ENCODE measurements at places on chromosomes 6 and 20.

DNA sequence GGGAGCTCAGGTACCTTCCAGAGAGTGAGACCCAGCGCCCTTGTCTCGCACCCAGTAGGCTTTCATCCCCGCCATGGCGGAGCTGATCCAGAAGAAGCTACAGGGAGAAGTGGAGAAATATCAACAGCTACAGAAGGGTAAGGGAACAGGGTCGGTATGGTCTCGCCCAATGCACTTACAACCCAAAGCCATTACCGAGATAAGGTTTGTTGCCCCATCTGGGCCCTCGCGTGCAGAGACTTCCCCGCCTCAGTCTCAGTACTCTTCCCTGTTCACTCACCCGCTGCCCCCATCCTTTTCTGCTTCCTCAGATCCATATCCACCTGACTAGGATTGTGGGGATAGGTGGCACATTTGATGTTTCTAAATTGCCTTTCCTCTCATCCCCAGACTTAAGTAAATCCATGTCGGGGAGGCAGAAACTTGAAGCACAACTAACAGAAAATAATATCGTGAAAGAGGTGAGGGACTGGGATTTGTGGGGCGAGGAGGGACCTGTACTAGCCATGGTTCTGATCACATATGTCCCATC is 449 bp downstream of the PFDN6 start:
- no peak for DNase-seq

DNA sequence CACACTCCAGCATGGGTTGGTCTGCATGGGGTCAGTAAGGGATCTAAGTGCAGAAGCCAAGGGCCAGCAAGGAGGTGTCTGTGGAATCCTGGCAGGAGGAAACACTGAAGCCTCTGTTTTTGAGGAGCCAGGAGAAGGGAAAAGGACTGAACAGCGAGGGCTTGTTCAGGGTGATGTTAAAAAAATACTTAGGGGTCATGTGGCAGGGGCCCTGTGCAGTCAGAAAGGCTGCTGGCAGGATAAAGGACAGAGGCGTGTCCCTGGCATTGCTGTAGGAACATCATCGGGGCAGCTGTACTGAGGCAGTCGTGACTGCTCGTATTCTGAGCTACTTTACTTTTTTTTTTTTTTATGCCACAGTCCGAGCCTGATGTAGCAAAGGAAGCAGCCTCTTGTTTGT is 127.1 kb upstream of the ZFP64 start:
- DNase-seq: no peak

GRCh38 chr6:27076116-27076515 is 171.4 kb upstream of the PRSS16 start:
- DNase-seq: peak; percentile 85

DNA sequence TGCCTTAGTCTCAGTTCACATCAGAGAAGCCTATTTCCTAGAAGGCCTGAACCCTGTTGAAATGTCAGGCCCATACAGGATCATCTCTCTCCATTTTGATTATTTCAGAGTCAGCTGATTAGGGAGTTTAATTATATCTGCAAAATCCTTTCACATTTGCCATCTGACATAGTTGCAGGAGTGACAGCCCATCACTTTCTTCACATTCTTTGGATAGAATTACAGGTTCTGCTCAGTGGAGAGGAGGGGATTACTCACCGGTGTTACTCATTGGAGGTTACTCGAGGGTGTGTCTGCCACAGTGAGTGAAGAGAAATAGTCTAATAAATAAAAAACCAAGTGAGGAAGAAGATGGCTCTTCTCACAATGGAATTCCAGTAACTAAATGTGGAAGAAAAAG is 216.8 kb downstream of the TMEM242 start:
- no peak for DNase-seq

DNA sequence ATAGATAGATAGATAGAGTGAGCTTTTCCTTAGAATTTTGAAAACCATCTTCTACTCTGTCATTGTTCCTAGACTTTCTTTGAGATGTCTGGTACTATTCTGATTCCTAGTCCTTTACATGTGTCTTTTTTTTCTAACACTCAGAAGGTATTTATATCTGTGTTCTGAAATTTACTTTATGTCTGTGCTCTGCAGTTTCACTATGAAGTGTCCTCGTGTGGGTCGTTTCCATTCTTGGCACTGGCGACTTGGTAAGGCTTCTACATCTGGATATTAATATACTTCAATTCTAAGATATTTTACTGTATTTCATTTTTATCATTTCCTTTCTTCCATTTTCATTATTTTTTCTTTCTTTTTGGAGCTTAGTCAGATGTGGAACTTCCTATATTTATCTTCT is 87.0 kb downstream of the FHL5 start:
- no peak for DNase-seq

GRCh38 chr6:148240861-148241477 is 101.7 kb upstream of the SASH1 start:
- DNase-seq: no peak

GRCh38 chr6:157768304-157768703 is 54.7 kb upstream of the SNX9 start:
- DNase-seq: no peak

- DNase-seq: peak; percentile 81
Measured at GRCh38 chr6:25369433-25370177, 90.4 kb downstream of the CARMIL1 start.

- DNase-seq: no peak
Measured at GRCh38 chr6:82955841-82956240, 109.8 kb downstream of the UBE3D start.

DNA sequence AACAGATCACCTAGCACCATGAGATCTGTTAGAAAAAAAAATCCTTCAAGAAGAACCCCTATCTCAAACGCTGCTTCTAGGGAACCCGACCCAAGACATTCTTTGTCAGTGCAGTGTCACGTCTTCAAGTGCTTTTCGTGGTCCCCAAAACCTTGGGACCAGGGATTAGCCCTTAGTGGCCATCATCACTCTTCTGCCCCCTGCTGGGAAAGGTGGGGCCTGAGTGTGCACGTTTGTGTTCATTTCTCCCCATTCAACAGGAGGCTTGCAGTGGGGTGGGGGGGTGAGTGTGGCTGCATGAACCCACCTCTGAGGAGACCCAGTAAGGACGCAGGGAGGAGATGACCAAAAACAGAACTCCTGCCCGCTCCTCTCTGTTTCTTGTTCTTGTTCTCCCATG is 218.2 kb upstream of the RNF24 start:
- DNase-seq: no peak

GRCh38 chr6:656460-657252 is at the start of gene HUS1B:
HUS1B (minus strand) TSS chr6:657100; CDS start chr6:656944, 156 bp downstream.
- no peak for DNase-seq

DNA sequence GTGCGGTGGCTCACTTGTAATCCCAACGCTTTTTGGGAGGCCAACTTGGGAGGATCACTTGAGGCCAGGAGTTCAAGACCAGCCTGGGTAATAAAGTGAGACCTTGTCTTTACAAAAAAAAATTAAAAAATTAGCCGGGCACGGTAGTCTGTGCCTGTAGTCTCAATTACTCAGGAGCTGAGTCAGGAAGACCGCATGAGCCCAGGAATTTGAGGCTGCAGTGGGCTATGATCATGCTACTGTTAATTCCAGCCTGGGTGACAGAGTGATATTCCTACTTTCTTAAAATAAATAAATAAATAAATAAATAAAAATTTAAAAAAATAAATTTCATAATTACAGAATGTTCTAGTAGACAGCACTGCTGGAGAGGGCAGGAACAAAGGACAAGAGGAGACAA is 62.4 kb downstream of the DST start:
- DNase-seq: no peak

GRCh38 chr6:162864911-162865310 is 137.1 kb downstream of the PACRG start:
- DNase-seq: no peak

DNA sequence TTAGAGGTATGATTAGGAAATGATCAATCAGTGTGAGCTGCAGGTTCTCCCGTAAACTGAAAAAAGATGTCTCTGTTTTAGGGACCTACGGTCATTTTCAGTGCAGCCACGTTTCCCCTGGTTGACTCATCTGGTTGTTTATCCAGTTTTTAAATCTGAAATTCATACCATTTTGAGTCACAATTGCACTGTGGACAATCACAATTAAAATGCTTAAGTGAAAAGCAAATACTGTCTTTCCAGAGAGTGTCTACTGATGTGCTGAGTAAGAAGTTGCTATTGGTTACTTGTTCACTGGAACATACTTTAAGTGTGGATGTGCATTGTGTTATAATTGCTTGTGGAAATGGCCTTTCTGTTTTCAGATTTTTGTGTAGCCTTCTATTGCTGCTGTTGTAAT is 305.1 kb upstream of the SASH1 start:
- DNase-seq: peak; percentile 76
